CD4-positive, alpha-beta T cell treated with Interleukin-15 for 1 hour (primary cell): ENCODE measurements at places on chromosomes 1 and 21.
A peak's percentile ranks its signal among the peaks of the same experiment; 100 is the strongest.

- DNase-seq, result peak; percentile 41
Observed at GRCh38 chr21:45104560-45104959, 30.2 kb downstream of the ADARB1 start.

GRCh38 chr1:201184307-201185122, 6.1 kb upstream of the IGFN1 start:
- no peak for DNase-seq

DNA sequence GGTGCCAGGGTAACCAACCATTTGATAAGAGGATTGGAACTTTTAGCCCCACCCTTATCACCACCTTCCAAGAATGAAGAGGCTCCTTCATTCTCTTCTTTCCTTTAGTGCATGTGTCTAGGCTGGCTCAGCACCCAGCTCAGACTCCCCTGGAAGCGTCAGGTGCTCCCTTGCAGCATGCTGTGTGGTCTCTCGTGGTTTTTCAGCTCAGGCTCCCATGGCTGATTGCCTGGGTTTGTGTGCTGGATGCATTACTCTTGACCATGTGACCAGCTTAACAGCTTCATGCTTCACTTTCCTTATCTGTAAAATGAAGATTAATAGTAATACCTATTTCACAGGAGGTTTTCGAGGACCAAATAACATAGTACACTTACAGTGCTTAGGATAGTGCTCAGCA, 198.4 kb downstream of the HHAT start:
- no peak for DNase-seq

DNA sequence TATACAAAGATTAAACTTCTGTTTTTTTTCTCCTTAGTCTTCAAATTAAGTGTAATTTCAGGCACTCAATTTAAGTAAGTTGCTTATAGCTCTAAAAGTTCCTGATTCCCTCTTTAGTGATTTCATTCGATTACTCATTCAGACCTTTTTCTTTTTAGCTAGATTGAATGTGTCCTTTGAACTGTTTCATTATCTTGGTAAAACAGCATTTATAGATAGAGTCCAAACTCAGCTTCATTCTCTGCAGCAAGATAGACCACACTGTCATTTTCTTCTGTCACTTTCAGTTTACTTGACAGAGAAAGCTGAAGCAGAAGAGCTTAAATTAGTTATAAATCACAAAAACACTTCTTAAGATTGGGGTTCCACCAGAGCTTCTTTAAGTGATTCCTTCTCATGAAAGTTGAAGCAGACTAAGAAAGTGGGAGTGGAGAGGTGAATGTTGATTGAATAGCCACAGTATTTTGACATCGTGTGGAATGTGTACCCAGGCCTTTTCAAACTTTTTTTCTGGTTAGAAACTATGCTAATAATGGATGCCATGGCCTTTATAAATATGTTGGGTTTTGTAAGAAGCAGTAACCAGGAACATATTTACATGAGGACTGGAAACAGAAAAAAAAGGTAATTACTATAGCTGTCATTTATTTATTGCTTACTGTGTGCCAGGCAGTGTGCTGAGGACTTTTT, 52.2 kb downstream of the ZBTB40 start:
- no peak for DNase-seq

DNA sequence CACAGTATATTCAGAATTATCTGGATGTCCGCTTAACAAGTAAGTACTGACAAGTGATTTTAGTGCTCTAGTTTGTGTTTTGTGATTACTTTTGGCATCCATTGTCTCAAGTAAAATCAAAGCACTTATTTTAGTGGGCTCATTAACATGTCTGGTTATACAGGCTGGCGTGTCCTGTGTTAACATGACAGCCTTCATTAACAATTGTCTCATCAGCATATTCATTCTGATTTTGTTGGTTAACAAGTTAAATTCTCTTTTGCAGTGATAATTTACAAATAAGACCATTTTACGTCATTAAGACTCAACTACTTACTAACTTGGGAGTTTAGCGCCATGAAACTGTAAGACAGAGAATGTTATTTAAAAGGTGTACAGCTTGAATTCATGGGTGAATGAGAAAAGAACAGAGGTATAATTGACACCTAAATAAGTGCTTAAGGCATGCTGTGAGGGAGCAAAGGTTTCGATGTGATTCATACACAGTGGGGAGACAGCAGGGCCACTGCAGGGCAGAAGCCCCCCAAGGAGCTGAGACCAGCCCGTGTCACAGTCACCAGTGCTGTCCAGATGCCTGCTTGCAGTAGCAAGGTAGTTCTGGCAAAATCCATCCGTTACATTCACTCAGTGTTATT, 22.4 kb downstream of the TAF5L start:
- no peak for DNase-seq
